DND-41 (cell line): ENCODE measurements at places on chromosomes 12 and 14.

GRCh38 chr14:91883753-91884152 lies 16.4 kb upstream of the TC2N start:
- DNase-seq = no peak

- no peak for DNase-seq
Observed at GRCh38 chr14:92519246-92520101, 5.9 kb downstream of the RIN3 start.

GRCh38 chr12:84696908-84697540 lies 215.6 kb downstream of the SLC6A15 start:
- DNase-seq = no peak

GRCh38 chr14:102726191-102726949 lies 50.9 kb upstream of the TRAF3 start:
- DNase-seq = no peak

DNA sequence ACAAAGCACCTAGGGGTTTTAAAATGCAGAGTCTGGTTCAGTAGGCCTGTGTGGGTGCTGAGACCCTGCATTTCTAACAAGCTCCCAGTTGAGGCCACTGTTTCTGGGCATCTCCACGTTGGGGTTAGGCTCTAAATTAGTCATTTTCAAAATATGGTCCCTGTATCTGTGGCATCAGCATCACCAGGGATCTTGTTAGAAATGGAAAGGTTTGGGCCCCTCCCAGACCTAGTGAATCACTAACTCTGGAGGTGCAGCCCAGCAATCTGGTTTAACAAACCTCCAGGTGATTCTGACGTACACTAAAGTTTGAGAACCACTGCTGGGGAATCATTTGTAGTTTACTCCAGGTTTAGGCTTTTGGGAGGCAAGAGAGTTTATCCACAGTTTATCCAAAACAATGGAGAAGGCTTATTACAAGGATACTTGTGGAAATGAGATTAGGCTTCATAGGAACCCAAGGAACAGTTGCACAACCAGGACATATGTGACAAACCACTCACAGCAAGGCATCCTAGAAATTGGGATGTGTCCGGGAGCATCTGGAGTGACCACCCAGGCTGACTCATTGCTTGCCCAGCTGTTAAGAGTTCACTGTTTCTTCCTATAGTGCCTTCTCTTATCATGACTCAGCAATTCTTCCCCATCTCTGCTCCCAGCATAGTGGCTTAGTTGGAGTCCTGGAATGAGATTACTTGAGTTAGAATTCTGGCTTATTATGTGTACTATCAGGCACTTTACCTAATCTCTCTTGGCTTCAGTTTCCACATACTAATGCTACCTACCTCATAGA lies 71.6 kb upstream of the STXBP6 start:
- DNase-seq = no peak
